ENCODE measurements at places on chromosomes 11 and 22.

- DNase-seq, result peak; percentile 52
Measured at GRCh38 chr11:133815636-133816035, 29.7 kb downstream of the SPATA19 start.

DNA sequence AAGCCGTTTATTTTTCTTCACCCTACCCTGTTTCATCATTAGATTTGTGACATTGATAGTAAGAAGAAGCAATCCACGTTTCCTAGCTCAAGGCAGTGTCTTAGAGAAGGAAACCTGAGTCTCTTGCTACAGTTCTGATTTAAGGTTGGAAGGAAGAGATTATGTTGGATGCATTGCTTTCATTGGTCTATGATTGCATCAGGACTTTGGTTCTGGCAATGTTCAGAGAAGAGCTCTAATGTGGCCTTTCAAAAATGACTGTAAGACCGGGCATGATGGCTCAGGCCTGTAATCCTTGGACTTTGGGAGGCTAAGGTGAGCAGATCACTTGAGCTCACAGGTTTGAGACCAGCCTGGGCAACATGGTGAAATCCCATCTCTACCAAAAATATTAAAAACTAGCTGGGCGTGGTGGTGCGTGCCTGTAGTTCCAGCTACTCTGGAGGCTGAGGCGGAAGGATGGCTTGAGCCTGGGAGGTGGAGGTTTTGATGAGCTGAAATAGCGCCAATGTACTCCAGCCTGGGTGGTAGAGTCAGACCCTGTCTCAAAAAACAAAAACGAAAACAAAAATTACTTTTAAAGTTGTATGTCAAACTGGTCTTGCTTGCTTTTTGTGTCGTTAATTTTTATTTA is 4.1 kb downstream of the NUCB2 start:
- no peak for DNase-seq

GRCh38 chr11:118241764-118242098 is 10.4 kb downstream of the MPZL3 start:
- no peak for DNase-seq

DNA sequence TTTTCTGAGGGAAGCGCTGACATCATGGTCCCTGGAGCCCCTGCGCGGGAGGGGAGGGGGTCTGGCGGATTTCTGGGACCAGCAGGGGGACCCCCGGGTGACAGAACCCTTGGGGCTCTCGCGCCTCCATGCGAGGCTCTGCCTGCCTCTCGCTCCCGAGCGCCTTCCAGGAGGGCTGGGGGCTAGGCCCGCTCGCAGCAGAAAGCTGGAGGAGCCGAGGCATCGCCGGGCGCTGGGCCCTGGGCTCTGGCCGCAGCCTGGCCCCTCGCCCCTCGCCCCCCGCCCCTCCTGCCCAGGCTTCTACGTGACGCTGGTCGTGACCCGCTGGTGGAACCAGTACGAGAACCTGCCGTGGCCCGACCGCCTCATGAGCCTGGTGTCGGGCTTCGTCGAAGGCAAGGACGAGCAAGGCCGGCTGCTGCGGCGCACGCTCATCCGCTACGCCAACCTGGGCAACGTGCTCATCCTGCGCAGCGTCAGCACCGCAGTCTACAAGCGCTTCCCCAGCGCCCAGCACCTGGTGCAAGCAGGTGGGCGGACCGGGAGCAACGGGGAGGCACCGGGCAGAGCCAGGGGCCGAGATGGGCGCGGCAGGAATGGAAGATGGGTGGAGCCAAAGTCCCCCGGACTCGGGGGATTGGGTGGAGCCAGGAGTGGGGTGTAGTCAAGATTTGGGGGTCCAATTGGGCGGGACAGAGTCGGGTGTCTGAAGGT is 5.4 kb downstream of the BEST1 start:
- DNase-seq, result peak; percentile 58

DNA sequence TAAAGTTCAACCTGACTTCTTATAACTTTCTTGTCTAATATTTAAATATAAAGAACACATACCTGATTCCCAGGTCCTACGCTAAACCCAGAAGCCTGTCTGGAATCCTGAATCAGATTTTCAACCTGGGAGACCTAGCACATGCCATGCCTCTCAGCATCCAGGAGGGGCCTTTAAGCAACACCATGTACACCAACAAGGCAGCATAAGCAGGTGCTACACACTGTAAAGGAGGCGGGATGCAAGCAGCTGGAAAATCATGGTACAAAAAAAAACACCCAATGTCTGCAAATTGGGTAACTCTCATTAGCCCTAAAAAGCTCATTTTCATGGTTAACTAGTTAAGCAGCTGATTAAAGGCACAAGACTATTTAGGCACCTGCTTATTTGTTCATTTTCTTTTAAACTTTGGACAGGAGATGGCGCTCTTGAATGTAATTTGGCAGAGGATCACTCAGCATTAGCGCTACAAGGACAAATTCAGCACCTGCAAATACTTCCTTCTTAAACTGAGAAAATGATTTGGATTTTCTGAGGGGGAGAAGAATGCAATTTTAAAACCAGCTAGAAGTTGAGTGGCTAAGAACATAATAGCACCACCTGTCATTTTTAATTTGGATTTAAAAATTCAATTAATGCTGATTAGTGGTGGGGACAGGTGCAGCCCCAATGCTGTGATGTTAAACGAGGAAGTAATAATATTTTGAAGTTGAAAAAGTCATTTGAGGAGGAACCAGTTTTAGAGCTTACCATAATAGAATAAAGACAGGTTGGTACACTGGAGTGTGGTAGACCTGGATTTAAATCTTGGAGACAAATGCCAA is 104.0 kb downstream of the FAR1 start:
- DNase-seq, result no peak

GRCh38 chr11:119803139-119803538 is 74.1 kb upstream of the NECTIN1 start:
- DNase-seq, result no peak

- no peak for DNase-seq
Measured at GRCh38 chr11:986270-986951, 50.1 kb downstream of the MUC6 start.

- DNase-seq, result no peak
Measured at GRCh38 chr11:126034039-126034932, 28.4 kb downstream of the CDON start.

DNA sequence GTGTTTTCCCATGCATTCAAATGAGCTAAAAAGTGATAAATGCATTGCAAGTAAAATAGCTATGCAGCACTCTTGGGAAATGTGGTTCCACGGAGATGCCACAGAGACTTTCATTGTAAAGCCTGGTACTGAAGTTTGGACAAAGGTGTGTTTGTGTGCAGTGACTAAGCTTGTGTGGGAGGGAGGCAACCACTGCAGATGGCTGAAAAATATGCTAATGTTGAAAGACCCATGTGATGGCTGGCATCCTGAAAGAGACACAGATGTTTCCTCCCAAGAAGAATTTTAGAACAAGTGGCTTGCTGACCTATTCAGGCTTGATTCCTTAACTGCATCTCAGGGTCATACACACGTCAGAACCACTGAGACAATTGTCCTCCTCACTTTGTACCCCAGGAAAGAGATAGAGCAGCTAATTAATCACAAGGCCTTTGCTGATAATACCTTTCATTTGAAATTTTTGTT is 73.8 kb downstream of the FAM76B start:
- DNase-seq, result no peak

- no peak for DNase-seq
Measured at GRCh38 chr11:104546501-104546900, 351.8 kb downstream of the CASP12 start.
